ENCODE measurements at places on chromosomes 7 and 10. TPM values are rescaled to one million over a fixed set of nuclear protein-coding genes. Genes with fewer than 3 reads are reported as not detected.

DNA sequence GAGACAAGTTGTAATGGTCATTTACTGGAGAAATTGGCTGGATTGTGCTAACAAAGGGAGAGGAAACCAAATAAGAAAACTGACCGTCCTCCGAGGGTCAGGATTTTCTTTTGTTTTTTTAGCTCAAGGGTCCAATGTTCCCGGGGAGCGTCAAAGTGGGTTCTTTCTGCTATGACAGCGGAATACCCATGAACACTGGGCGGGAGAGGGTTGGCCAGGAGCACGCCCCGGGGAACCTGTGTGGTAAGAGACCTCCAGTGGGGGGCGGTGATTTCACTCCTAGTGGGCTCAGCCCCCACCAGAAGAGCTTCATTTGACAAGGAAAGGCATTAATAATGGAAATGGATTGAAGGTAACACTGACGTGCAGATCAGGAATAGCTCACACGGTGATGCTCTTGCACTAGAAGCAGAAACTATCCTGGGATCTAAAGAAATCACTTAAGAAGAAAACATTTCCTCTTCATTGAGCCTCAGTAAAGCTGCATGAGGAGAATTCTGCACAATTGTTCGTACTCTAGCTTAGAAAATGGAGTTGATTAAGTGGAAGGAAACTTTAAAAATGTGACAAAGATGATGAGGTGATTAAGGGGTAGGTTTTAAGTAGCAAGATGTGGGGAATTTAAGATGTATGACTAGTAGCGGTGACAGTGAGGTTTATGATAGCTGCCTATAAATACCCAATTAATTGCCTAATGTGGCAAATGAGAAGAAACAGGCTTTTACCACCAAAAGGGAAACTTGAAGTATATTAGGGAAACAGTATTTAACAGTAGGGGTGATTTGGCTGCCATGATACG is 627.2 kb downstream of the SUGCT start:
- no peaks in the 10 kb centered on the region for H3K27me3 ChIP-seq
- peak overlapping the region; percentile 64 for H3K27ac ChIP-seq
- H3K36me3 ChIP-seq, result no peaks in the 10 kb centered on the region
- DNase-seq, result no peak

DNA sequence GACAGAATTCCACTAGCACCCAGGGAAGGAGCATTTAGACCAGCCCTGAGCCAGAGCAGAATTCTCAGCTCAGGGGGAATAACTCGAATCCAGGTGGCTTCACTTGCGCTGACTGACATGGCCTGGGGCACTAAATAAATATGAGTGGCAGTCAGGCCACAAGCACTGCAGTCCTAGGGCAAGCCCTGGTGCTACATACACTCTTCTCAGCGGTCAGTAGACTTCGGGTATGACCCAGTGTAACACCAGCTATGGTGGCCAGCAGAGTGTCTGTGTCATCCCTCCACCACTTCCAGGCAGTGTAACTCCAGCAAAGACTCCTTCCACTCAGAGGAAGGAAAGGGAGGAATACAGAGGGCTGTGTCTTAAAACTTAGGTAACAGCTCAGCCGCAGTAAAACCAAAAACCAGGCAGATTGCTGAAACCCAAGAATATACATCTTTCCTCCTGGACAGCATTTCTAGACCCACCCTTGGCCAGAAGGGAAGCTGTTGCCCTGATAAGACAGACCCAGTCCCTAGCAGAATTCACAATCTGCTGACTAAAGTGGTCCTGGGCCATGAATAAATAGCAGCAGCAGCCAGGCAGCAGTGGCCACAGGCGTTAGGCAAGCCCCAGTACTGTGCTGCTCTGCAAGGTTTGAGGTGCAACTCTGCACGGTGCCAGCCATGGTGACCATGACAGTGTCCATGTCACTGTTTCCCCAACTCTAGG is 77.0 kb downstream of the SNX13 start:
- no peaks in the 10 kb centered on the region for H3K27me3 ChIP-seq
- H3K36me3 ChIP-seq, result peaks cover 23% of the 10 kb centered on the region
- no peak overlapping the region for H3K27ac ChIP-seq
- no peak for DNase-seq

- no peak for DNase-seq
- H3K4me1 ChIP-seq, result peaks cover 17% of the 10 kb centered on the region
- no peak overlapping the region for H3K4me3 ChIP-seq
Measured at GRCh38 chr7:74028321-74028838, 407 bp downstream of the ELN start.

GRCh38 chr10:90197766-90198165 is 496.4 kb downstream of the KIF20B start:
- no peaks in the 10 kb centered on the region for H3K4me1 ChIP-seq
- no peaks in the 10 kb centered on the region for H3K36me3 ChIP-seq
- no peaks in the 10 kb centered on the region for H3K27me3 ChIP-seq
- no peak overlapping the region for H3K4me3 ChIP-seq
- no peak overlapping the region for H3K27ac ChIP-seq
- no peak for DNase-seq

DNA sequence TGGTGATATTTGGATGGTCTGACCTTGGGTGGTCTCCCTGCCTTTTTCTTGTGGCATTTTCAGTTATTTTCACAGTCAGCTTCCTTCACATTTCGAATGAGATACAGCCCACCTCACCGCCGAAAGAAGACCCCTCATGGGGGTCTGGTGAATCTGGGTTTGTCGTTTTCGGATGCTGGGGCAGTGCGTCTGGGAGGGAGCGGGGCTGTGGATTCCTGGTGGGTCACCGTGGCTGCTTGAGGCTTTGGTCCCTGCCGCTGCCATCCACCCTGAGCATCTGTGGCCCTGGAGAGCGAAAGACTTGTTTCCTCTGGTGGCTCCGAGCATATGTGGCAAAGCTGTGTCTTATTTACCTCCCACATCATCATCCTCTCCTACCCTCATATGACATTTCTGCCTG is 43.1 kb downstream of the LHPP start:
- H3K27me3 ChIP-seq, result no peaks in the 10 kb centered on the region
- H3K36me3 ChIP-seq, result no peaks in the 10 kb centered on the region
- no peak for DNase-seq
- H3K4me3 ChIP-seq, result no peak overlapping the region

- no peak for DNase-seq
- H3K27ac ChIP-seq, result no peak overlapping the region
- no peak overlapping the region for H3K4me3 ChIP-seq
Measured at GRCh38 chr7:157442993-157443831, 106.4 kb downstream of the DNAJB6 start.

DNA sequence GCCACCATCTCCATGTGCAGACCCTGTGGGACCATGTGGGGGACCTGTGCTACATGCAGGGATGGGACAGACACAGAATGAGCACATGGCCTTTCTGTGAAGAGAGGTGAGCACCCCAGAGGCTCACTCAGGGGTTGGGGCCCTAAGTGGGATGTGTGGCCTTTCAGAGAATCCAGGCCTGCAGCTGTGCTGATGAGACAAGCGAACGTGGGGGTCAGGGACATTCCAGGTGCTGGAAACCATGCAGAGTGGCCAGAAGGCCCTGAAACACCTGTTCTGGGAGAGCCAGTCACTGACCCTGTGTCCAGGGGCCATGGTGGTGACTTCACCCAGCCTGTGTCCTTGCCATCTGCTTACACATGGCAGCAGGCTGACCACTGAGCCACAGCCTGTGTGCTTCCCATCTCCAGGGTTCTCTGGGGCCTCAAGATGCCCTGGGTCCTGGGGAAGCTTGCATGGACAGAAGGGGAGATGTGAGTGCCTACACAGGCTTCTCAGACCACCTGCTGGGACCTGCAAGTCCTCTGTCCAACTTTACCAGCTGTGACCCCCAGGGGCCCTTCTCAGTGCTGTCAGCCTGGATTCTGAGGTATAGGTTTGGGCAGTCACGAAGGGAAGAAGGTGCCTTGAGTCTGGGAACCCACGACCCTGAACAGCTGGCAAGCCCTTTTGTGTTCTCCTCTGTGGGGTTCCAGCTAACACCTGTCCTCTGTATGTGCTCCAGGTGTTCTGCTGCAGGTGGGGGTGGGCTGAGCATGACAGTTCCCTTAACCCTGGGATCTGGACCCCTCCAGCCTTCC is 17.6 kb downstream of the RAMP3 start:
- no peaks in the 10 kb centered on the region for H3K4me1 ChIP-seq
- H3K36me3 ChIP-seq, result no peaks in the 10 kb centered on the region

DNA sequence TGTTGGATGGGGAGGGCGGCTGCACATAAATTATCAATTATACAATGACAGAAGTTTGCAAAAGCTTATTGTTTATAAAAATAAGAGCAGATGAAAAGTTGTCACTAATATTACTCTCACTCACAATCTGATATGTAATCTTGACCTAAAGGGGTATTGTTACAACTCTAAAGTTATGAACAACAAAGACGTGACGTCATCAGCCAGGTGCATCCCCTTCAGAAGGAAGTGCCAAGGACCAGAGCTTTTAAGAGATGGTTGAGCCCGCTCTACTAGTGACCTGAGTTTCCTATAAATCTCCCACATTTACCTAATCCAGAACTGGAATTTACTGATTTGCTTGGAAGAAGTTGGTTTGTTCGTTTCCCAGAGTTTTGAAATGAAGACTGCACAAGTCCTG is 247.7 kb upstream of the MGMT start:
- no peaks in the 10 kb centered on the region for H3K27me3 ChIP-seq
- H3K27ac ChIP-seq, result no peak overlapping the region
- H3K36me3 ChIP-seq, result no peaks in the 10 kb centered on the region
- no peaks in the 10 kb centered on the region for H3K4me1 ChIP-seq
- no peak for DNase-seq

DNA sequence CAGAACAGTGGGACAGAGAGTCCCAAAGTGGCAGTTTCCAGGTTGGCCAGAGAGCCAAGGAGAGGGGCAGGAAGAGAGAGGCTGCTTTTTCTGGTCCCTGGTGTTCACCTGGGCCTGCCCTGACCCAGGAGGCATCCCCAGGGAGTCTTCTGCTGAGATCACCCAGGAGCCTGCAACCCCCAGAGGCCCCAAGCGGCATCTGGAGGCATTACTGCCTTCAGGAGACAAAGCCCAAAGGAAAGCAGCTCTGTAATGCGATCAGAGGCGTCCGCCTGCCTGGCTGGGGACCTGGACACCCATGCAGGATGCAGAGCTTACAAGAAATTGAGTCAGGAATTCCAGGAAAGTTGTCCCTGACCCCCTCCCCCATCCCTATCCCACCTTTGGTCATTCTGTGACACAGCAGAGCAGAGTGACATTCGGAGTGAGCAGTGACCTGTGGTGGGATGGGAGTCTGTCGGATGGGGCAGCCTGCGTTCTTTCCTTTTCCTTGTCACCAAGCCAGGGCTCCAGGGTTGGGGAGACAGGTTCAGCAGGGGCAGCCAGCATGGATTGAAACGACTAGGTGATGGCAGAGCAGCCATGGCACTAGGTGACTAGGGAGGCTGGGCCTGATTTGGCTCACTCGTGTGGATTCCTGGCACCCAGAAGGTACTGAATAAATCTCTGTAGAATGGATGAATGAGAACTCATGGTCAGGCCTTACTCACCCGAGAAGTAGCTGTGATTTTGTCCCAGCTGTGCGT is 10.4 kb downstream of the UNC5B start:
- H3K36me3 ChIP-seq, result no peaks in the 10 kb centered on the region
- H3K27me3 ChIP-seq, result peaks cover 16% of the 10 kb centered on the region
- no peak overlapping the region for H3K4me3 ChIP-seq
- no peak overlapping the region for H3K27ac ChIP-seq
- H3K4me1 ChIP-seq, result no peaks in the 10 kb centered on the region

GRCh38 chr7:30965883-30966282 is 2.1 kb downstream of the GHRHR start:
- no peak for DNase-seq
- no peak overlapping the region for H3K4me3 ChIP-seq
- no peaks in the 10 kb centered on the region for H3K27me3 ChIP-seq
- no peak overlapping the region for H3K27ac ChIP-seq
- no peaks in the 10 kb centered on the region for H3K36me3 ChIP-seq

- DNase-seq, result no peak
- H3K4me3 ChIP-seq, result no peak overlapping the region
- H3K27ac ChIP-seq, result no peak overlapping the region
- no peaks in the 10 kb centered on the region for H3K27me3 ChIP-seq
- no peaks in the 10 kb centered on the region for H3K36me3 ChIP-seq
Measured at GRCh38 chr7:78828317-78828716, 625.1 kb downstream of the MAGI2 start.

- no peak overlapping the region for H3K4me3 ChIP-seq
- H3K27ac ChIP-seq, result no peak overlapping the region
- no peaks in the 10 kb centered on the region for H3K4me1 ChIP-seq
- H3K36me3 ChIP-seq, result no peaks in the 10 kb centered on the region
Measured at GRCh38 chr10:17062009-17062408, 67.6 kb downstream of the CUBN start.

DNA sequence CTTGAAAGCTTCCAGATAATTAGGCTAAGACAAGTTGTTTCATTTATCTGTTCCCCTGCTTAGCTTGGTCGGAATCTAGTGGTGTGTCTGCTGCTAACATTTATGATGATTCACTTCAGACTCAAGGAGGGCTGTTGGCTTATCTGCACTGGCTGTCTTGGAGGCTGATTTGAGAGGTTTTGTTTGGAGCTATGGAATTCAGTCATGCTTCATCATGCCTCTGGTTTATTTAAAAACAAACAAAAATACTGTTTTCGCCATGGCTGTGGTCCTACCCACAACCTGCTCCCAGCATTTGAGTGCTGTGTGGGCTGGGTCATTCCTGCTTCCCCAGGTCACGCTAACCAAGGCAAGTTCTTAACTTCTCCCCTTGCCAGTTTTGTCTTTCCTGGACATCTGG is 11.7 kb upstream of the ARPC1B start:
- no peak overlapping the region for H3K27ac ChIP-seq
- H3K36me3 ChIP-seq, result peaks cover 19% of the 10 kb centered on the region
- DNase-seq, result no peak

DNA sequence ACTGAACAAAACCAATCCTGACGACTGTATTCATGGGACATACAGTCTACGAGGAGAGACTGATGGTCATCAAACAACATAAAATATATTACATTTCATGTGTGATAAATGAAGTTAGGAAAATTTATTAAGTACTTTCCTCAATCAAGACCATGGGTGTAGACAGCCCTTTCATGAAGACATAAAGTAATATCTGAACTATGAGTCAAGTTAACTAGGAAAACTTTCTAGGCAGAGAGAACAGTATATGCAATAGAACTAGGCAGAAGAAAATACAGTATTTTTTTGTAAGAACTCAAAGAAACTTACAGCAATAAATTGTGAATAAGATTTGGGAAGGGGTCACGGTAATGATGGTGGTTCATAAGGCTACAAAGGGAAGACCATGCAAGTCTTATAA is 112.8 kb downstream of the JMJD1C start:
- no peaks in the 10 kb centered on the region for H3K27me3 ChIP-seq
- no peaks in the 10 kb centered on the region for H3K4me1 ChIP-seq
- H3K36me3 ChIP-seq, result no peaks in the 10 kb centered on the region

GPR15LG gene
- not detected for polyA plus RNA-seq

UCMA gene
- polyA plus RNA-seq, result not detected

HYAL4 gene
- not detected for polyA plus RNA-seq

GRM8 gene
- not detected for polyA plus RNA-seq

ZNF138 gene
- polyA plus RNA-seq, result 2.3 TPM

TEX36 gene
- polyA plus RNA-seq, result not detected

GJD4 gene
- polyA plus RNA-seq, result not detected

HGF gene
- polyA plus RNA-seq, result not detected

TBX20 gene
- not detected for polyA plus RNA-seq

SORBS1 gene
- 39.8 TPM for polyA plus RNA-seq

All from HepG2 (cell line).